ENCODE measurements at places on chromosomes 6 and 20.

DNA sequence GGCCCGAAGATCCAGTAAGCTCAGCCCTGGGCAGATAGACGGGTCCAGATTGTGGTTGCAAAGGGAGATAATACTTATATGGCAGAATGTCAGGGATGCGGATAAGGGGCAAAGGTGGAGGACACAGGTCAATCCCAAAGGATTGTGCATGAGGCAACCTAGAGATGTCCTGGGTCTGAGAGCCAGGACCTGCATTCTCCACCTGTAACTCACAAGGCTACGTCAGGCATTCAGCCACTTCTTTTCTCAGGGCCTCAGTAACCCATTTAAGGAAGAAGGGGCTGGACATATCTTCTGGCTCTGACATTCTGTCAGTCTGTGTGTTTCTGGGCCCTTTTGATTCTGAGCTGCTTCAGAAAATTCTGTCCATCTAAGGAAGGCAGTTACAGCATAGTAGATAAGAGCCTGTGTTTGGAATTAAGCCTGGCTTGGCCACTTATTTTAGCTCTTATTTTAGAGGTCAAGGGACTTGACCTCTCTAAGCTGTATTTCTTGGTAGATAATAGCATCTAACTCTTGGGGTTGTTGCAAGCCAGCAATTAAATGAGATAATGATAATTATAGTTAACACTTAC is 40.2 kb downstream of the CNBD2 start:
- no peak for DNase-seq

DNA sequence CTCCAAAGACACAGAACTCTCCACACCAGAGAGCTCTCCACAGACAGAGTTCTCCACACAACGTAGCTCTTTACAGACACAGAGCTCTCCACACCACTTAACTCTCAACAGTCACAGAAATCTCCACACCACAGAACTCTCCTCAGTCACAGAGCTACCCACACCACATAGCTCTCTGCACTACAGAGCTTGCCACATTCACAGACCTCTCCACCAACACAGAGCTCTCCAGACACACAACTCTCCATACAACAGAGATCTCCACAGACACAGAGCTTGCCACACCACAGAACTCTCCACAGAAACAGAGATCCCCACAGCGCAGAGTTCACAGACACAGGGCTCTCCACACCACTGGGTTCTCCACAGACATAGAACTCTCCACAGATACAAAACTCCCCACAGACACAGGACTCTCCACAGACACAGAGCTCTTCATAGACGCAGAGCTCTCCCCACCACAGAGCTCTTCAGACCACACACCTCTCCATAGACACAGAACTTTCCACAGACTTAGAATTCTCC is 52.5 kb downstream of the ERMARD start:
- DNase-seq, result no peak

- DNase-seq, result no peak
Observed at GRCh38 chr6:14790976-14791375, 454.9 kb upstream of the JARID2 start.

- DNase-seq, result no peak
Observed at GRCh38 chr6:14775528-14775927, 470.3 kb upstream of the JARID2 start.

GRCh38 chr20:709423-709822 is 33.8 kb upstream of the SCRT2 start:
- DNase-seq, result no peak

- DNase-seq, result peak; percentile 47
Observed at GRCh38 chr6:166633732-166634535, 6.9 kb upstream of the RPS6KA2 start.

DNA sequence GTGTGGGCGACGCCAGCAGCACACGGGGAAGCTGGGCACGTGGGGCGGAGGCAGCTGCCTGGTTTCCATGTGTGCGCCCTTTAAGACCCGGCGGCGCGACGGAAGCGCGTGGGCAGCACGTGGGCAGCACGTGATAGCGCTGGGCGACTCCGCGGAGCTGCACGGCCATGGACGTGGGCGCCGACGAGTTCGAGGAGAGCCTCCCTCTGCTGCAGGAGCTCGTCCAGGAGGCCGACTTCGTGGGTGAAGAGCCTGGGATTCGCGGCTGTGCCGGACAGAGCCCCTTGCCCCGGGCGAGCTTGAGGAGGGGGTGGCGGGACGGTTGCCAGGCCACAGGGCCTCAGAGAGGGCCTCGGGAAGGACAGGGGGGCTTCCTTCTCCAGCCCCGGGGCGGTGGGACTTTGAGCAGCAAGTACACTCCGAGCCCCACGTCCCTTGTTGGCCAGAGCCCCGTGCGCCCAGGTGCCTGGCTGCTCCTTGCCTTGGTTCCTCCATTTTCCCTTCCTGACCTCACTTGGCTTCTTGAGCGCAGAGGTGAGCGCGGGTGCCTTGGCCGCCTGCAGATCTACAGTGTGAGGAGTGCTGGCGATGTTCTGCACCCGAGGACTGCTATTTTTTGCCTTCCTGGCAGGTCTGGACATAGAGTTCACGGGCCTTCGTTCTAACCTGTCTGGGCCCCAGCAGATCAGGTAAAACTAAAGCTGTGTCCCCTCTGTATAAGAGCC is at the start of gene PNLDC1:
Gene PNLDC1, plus strand, starts transcription at position 136 of the 725 bp plus-strand sequence. Its CDS starts 32 bp downstream, at position 168.
- DNase-seq, result no peak

- DNase-seq, result no peak
Observed at GRCh38 chr6:95589826-95590570, 12.7 kb downstream of the MANEA start.

DNA sequence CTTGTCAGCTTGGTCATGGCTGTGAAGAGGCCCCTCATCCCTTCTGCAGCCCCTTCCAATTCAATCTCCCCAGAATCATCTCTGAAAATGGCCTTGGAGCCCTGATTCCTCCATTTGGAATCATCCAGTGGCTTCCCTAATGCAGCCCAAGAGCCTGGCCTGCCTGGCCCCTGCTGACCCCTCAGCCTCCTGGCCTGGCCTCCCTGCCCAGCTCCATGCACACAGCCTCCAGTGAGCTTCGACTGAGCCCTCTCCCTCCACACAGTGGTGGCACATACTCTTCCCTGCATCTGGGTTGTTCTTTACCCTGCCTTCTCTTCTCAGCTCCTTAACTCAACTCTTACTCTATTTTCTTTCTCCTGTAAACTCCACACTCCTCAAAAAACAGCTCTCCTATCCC is 120.9 kb downstream of the ANKRD60 start:
- DNase-seq, result no peak

- DNase-seq, result no peak
Observed at GRCh38 chr6:36376742-36377141, 10.7 kb downstream of the ETV7 start.

- no peak for DNase-seq
Observed at GRCh38 chr6:13250703-13251102, 77.6 kb downstream of the TBC1D7 start.

GRCh38 chr6:148928811-148929210 is 182.0 kb downstream of the UST start:
- no peak for DNase-seq

GRCh38 chr6:50851049-50851845 is 32.6 kb downstream of the TFAP2B start:
- no peak for DNase-seq

- no peak for DNase-seq
Observed at GRCh38 chr6:20906945-20907344, 372.7 kb downstream of the CDKAL1 start.

GRCh38 chr20:42714298-42715141 is 475.2 kb downstream of the PTPRT start:
- no peak for DNase-seq

DNA sequence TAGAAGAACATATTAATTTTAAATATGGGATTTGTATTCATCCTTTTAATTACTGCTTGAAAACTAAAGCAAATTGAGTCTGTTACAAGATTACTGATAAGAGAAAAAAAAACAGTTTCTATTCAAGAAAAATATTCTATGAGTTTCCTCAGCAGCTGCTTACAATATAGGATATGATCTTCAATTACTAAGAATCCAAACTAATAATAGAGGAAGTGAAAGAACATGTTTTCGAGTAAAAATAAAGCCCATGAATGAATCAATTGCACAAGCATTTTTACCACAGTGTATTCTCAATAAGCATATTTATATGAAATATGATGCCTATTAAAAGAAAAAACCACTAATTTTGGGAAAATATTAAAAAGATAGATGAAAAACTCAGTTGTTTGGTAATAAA is 63.4 kb downstream of the AHI1 start:
- no peak for DNase-seq

GRCh38 chr6:137944793-137945498 is 77.9 kb downstream of the TNFAIP3 start:
- peak; percentile 28 for DNase-seq

- no peak for DNase-seq
Observed at GRCh38 chr6:25697537-25698340, 45.7 kb downstream of the SCGN start.

- DNase-seq, result no peak
Observed at GRCh38 chr6:124002377-124003081, 198.9 kb downstream of the NKAIN2 start.

GRCh38 chr6:119334535-119335264 is 14.9 kb downstream of the MAN1A1 start:
- DNase-seq, result no peak

GRCh38 chr6:20699402-20699801 is 165.1 kb downstream of the CDKAL1 start:
- DNase-seq, result no peak

- DNase-seq, result no peak
Observed at GRCh38 chr20:52432740-52433139, 241.2 kb upstream of the ZFP64 start.

DNA sequence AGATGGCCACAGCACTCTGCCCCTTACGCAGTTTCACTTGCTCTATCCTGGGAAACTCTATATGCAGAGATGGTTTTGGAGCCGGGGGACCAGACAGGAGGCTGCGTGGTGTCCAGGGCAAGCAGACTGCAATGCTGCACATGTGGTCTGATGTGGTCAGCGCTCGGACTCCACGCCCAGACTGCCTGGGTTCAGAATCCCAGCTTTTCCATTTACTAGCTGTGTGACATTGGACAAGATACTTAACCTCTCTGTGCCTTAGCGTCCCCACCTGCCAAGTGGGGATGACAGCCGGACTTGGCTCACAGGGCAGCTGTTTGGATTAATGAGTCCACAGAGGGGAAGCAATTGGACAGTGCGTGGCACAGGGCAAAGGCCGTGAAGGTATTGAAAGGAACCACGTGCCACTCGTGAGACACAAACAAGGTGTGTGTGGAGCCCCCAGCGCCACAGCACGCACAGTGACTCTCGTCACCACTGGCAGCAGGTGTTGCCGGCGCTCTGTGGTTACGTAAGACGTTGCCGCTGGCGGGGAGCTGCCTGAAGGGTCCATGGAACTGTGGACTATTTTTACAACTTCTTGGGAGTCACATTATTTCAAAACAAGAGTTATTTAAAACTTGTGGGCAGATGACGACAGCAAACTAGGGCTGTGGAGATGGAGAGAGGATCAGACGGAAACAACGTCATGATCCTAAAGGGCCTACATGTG is 201.4 kb downstream of the PREX1 start:
- peak; percentile 91 for DNase-seq

DNA sequence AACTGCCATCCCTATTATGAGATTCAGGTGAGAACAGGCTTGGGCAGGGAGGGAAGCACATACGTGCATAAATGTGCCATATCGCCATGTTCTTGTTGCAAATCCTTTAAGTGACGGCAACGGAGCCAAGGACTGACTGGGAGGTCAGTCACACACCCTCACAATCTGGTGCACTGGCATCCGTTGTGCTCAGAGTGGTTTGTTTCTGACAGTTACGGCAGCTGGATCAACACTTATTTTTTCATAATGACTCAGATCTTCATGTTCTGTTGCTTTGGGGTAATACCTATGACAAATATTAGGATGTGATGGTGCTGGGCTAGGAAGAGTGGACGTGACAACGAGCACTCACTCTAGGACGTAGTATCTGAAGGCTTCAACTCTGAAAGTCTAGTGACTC is 56.2 kb upstream of the PREP start:
- DNase-seq, result no peak

- DNase-seq, result peak; percentile 18
Observed at GRCh38 chr6:109760208-109760607, 69.1 kb downstream of the FIG4 start.

- DNase-seq, result no peak
Observed at GRCh38 chr6:106763361-106763760, 134.0 kb downstream of the QRSL1 start.

GRCh38 chr6:26056583-26057350 is 30.5 kb upstream of the HFE start:
- peak; percentile 75 for DNase-seq

DNA sequence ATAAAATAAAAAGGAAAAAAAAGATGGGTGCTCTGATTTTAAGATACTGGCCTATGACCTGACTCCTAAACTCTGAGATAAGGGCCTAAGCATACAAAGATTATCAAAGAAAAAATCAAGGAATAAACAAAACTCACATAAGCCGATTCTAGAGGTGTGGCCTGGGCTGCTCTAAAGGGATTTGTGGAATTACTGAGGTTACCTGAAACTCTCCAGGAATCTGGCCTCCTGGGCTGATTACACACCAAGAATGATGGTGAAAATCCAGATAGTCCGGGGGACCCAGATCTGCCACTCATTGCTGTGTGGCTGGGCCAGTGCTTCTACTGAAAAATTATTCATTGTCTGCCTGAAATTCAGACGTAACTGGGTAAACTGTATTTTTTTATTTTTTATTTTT is 122.7 kb upstream of the RNF24 start:
- DNase-seq, result no peak

DNA sequence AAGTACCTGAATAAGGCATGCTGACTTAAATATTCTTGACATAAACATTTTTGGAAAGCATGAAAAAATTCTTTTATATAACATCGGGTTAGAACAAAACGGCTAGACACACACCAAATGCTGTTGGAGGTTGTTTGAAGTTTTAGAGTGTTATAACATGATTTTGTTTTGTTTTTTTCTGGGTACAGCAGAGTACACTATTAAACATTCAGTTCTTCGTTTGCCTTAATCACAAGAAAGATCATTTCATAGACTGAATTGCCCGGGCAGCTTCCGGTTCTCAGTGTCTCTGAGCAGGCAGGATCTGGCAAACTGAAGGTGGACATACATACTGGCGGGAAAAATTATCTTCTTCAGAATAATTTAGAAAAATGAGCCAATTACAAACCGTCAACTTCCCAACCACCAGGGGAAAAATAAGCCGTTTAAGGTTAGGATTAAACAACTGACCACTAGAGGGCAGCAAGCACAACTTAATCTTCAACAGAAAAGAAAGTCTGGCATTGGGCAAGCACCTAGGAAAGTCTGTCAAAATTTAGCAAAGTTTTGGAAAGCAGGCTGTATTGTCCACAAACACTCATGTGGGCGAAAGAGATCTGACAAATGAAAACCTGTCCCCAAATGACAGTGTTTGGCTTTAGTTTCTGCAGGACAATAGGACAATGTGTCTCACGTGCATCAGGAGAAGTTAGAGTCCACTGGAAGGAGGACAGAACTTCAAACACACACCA is 15.0 kb downstream of the ZNF217 start:
- DNase-seq, result peak; percentile 95

DNA sequence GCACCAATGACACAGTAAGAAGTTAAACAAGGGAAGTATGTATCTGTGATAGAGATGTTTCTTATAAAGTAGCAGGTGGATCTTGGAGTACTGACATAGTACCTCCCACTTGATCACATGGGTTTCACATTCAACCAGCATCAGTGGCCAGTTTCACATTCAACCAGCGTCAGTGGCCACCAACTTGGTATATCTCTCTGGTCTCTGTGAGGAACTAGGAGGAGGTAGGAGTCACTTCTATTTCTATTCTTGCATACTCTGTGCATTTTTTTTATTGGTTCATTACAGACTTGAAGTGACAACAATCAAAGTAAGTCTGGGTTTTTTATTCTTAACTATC is 200.3 kb upstream of the SIM1 start:
- no peak for DNase-seq

- DNase-seq, result peak; percentile 53
Observed at GRCh38 chr6:111721753-111722154, 116.1 kb upstream of the TRAF3IP2 start.

GRCh38 chr6:56096946-56097621 is 150.3 kb downstream of the COL21A1 start:
- DNase-seq, result peak; percentile 36
